ENCODE measurements at places on chromosomes 11 and 22.

GRCh38 chr22:37212174-37212906 lies at the start of gene SSTR3:
SSTR3 (minus strand) TSS chr22:37212477; CDS start chr22:37207803, 4,674 bp downstream.
- DNase-seq: no peak

DNA sequence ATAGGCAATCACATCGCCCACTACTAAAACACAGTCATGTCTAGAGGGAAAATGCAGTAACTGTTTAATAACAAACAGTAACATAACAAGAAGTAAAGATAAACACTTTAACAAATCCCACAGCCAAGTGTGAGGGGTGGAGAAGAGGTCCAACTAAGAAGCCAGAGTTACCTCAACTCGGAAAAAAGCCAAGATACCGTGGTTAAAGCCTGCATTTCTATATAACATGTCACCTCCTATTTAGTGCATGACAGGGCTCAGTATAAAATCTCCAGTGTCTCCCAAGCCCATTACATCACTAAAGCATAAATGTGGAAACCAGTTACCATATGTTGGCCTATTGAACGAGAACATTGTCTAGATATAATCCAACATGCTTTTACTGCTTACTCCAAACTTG lies 281.7 kb downstream of the LRRC4C start:
- no peak for DNase-seq

DNA sequence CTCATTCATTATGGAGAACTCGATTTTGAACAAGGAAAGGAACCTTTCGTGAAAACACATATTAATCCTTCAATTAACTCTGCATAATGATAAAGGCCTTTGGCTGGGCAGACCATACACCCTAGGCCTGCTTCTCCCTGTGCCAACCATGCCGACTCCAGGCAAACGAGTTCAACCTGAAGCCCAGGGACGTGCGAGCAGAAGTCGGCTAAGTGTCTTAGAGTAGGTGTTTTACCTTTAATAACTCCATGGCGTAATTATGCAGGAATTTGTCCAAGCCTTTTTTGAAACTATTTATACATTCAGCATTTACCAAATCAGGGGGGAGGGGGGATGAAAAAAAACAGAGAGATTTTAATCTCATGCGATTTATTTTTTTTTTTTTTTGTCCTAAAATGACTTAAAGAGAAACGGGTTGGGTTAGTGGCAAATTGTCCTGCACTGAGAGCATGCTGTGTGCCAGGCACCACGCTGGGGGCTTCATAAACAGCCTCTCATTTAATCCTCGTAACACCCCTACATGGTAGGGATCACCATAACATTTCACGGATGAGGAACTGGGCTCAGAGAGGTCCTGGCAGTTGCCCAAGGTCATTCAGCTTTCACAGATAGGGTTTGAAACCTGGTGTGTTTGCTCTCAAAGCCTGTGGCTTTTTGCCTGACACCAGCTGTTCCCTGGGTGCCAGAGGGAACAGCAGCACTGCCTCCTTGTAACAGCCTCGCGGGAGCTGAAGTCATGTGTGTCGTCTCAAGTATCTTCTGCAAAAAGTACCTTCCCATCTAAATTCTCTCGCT lies 423.9 kb downstream of the MN1 start:
- DNase-seq: no peak

DNA sequence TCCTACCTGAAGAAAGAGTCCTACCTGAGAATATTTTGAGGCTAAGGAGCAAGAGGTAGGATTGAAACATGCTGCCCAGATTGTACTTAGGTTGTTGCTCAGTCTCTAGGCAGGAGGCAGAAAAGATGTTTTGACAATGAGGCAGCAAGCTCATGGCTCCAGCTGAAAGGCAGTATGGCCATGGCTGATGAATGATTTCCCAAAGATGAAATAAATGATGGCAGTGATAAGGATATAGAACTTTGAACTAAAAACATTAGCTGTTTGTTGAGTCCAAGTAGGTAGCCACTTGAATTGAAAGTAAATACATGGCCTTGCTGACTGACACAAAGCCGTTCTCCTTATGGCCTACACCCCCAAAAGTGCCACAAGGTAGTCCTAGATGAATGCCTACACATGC lies 6.8 kb upstream of the NEU3 start:
- DNase-seq: no peak

DNA sequence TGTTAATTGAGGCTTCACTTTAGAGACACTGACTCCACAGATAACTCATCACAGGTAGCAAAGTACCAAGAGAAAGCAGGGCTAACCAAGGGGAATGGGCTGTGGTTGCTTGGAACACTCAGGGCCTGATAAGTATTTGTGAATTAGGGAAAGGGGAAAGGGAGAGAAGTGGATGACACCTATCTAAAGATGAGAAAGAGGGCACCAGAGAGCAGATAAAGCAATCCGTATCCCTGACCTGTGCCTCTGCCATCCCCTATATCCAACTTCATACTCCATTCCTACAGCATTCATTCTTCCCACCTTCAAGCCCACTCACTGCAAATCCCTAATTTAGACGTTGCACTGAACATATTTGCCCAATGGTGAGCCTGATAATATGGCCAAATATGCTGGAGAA lies 43.0 kb upstream of the API5 start:
- no peak for DNase-seq

DNA sequence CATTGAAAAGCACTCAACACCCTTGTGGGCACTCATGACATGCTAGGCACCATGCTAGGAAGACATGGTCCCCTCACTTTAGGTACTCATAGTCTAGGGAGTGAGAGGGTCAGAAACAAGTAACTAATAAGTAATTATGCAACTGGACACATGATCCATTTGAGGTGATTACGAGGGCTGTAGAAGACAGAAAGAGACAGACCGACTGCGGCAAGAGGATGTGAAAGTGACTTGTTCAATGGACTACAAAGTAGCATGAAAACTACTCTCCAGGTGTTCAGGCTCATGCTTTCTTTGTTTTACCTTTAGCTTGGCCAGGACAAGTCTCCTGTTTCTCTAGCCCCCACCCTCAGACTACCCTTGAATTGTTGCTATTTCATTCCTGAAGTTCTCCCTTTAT lies 310.8 kb upstream of the SORL1-AS1 start:
- DNase-seq: no peak

DNA sequence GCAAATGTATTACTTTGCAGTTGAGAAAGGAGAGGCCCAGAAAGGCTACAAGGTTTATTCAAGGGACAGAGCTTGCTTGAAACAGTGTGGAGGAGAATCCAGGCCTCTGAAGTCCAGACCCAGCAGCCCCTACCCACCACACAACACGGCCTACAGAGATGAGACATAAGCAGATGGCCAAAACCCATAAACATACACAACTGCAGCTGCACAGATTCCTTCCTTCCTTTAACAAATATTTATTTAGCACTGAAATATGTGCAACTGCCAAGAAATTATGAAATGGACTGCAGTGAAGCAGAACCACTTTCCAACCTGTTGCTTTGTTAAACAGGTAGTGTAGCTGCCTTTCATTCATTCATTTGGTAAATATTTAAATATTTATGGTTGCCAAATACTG lies 122.3 kb downstream of the SPATA19 start:
- DNase-seq: no peak

GRCh38 chr11:69227271-69227670 lies 66.7 kb upstream of the MYEOV start:
- DNase-seq: no peak

- no peak for DNase-seq
These were observed 59.3 kb downstream of the CD82 start for GRCh38 chr11:44624761-44625221.

Measured in stimulated activated naive CD8-positive, alpha-beta T cell treated with anti-CD3 and anti-CD28 coated beads, Interleukin-15, Interleukin-2, amounts not matched to agents 100 U/mL and 50 U/mL, for 24 hours (primary cell).